ENCODE measurements at places on chromosomes 16 and 17.

DNA sequence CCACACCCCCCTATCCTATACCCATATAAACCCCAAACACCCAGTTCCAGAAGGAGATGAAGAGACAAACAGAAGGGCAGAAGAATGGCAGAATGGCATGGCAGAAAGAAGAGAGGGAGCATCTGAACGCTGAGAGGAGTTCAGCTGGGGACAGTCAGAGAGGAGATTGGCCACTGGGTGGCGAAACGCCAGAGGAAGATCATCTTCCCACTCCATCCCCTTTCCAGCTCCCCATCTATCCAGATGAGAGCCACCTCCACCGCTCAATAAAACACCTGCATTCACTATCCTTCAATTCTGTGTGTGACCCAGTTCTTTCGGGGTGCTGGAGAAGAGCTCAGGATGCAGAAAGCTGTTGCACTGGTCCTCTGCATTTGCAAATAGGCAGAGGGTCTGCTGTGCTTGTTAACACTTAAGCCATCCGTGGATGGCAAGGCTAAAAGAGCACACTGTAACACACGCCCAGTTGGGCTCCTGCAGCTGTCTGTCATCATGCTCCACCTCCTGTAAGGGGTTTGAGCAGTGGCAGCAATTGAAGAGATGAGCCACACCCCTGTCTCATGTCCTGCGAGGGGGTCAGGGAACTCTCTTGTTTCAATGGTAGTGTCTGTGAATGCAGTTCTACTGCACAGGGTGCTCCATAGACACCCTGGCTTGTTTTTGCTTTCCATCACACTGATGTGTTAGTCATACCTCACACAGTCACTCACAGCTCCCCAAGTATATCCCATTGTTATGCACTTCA, 1034.8 kb upstream of the RBFOX1 start:
- DNase-seq = no peak

DNA sequence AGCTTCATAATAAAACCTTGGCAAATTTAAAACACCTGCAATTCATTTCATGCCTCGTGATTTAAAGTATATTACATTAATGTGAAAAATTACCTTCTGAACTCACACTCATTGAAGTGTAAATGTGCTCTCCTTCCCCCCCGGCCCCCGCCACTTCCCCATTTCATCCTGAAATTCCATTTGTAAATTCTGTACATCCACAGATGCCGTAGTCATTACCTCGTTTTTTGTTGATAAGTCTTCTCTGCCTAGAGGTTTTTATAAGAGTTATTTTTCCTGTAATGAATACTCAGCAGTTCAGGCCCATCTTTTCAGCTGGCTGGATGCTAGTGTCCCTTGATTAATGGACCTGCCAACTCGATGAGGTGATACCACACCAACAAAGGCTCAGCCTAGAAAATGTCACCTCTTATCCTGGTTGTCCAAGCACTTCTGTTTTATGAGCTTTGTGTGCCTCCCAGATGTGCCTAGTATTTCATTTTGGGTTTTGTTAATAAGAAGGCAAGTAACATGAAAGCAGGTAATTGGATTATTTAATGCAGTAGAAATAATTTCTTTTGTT, 64.8 kb upstream of the KIFC3 start:
- DNase-seq = no peak

- DNase-seq = peak; percentile 95
Measured at GRCh38 chr16:83967838-83968305, at the start of gene NECAB2. NECAB2 (plus strand) TSS chr16:83968244; CDS start chr16:83968649, 405 bp downstream.

GRCh38 chr16:9169094-9169493, 77.7 kb downstream of the HAPSTR1 start:
- DNase-seq = no peak

DNA sequence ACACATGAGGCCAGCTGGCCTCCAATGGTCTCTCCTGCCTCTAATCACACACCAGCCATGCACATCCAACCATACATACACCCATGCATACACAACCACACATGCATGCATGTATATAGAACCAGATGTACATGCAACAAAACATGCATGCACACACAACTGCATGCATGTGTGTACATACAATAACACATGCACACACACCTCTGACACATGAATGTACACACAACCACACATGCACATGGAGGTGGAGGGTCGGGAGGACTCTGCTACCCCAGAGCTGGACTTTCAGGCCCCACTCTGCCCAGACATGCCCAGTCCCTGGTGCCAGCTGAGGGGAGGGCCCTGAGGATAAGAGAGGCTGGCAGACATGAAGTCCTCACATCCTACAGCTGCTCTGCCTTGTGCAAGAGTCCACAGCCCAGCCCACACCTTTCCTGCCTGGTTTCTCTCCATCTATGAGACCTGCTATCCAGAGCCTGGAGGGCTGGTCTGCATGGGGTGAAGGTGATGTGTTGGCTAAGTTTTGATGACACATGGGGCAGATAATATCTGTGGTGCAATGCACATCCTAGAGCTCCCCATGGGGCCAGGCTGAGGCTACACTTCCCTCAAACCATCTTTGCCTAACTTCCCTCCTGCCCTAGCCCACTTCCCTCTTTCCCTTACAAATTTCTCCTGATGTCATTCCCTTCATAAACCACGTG, 50.9 kb upstream of the SDK2 start:
- no peak for DNase-seq
